ENCODE measurements at places on chromosomes 12 and 14.

DNA sequence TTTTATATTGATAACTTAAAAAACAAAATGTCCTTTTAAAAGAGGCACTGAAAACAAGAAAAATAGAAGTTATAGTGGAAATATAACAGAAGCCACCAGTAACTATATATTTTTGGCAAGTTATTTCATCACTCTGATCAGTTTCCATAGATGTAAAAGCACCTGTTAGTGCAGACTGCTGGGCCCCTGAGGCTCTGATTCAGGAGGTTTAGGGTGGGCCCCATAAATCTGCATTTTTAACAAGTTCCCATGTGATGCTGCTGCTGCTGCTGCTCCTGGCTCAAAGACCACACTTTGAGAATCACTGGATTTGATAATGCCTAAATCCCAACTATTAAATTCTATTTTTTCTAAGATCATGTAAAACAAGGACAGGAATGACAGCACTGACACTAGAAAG lies 251.1 kb downstream of the MED13L start:
- no peak for DNase-seq

DNA sequence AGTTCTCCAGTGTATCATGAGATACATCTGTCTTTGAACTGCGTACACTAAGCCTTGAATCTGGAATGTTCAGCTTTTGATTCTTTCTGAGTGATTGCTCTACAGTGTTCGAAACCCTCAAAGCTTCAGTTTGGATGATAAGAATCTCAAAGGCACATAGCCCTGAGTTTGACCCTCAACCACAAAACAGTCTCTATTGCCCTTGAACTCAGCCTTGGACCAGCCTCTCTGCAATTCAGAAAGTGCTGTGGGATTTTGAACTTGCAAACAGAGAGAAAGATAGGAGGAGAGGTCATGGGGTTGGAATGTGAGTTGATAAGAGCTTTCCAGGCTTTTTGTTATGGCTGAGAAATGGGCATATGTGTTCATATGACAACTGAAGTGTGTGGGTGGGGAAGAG lies 100.3 kb downstream of the MYRFL start:
- no peak for DNase-seq

DNA sequence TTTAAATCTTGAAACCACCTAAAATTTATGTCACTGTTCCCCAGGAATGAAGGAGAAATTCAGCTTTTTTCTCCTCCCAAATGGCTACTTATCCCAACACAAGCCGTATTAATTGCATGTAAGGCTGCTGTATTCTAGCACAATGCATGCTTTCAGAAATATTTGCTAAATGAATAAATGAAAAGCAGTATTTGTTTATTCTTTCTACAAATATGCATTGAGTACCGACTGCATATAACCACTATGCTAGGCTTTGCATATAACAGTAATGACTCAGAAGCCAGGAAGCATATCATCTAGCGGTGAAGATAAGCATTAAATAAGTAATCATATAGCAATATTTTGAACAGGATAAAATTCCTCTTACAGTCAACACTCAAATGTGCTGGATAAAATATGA lies 5.7 kb upstream of the LRR1 start:
- no peak for DNase-seq

DNA sequence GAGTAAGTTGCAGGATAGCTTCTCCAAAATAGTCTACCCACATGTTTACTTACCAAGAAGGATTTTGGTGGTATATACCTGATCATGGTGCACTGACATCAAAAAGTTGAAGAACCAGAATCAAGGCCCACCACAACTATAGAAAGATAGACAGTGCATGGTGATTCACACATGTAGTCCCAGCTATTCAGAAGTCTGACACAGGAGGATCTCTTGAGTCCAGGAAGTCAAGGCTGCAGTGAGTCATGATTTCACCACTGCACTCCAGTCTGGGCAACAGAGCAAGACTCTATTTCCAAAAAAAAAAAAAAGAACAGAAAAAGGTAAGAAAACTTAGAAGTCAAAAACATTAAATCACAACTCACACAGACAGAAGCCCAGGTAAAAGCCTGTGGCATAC lies 422.2 kb upstream of the FOXG1 start:
- DNase-seq: no peak

DNA sequence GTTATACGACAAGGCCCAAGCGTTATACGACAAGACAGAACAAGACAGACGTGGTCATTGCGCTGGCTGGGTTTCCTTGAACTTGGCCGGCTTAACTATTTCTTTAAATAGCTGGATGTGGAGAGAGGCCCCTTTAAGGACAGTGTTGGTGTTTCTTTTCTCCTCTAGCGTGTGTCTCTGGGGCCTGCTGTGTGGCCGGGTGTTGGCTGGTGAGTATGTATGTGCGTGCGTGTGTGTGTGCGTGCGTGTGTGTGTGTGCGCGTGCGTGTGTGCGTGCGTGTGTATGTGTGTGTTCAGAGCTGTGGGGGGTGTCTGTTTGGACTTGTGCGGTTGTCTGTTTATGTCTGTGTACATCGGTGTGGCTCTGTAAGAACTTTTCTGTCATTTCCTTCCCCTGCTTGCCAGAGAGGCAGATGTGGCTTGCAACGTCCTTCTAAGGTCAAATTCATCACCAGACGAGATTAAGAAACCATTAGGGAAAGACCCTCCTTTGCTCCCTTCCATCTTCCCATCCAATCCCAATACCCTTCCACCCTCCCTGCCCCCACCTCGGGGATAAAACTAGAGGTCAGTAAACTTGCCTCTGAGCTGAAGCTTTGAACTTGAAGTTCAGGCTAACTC lies 78.6 kb upstream of the TBX3 start:
- no peak for DNase-seq

DNA sequence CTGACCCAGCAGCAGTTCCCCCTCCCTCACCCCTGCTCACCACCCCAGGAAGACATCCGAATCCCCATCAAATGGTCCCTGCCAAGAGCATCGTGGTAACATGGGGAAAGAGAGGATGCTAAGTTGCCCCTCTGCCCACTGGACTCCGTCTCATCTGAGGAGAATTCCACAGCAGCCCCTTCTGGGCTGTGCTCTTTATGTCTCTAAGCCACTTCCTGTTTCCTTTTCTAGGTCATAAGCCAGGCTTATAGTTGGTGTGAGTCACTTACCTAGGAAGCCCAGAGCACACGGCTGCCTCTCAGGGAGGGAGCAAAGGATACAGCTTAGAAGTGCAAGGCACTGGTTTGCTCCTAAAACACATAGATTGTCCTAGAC lies 76.0 kb downstream of the VCPKMT start:
- no peak for DNase-seq

GRCh38 chr12:57096099-57096572 lies 7.2 kb downstream of the NAB2 start:
- no peak for DNase-seq

DNA sequence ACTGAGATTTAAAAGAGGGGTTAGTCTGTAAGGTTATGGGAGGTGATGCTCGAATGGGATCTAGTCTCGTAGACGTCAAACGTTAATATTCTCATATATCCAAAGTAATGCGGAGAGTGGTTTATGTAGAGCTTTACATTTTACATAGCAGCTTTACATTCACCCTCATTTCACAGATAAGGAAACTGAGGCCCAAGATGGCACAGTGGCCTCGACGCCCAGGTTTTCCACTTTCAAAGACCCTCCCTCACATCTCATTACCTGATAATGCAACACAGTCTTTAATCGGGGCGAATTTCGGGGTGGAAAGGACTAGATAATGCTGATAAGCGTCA lies 450 bp upstream of the TDG start:
- DNase-seq: no peak

- DNase-seq: no peak
Measured at GRCh38 chr12:114240288-114240687, 165.7 kb downstream of the TBX5 start.

- DNase-seq: no peak
Measured at GRCh38 chr14:102873546-102874061, 48.9 kb upstream of the AMN start.

DNA sequence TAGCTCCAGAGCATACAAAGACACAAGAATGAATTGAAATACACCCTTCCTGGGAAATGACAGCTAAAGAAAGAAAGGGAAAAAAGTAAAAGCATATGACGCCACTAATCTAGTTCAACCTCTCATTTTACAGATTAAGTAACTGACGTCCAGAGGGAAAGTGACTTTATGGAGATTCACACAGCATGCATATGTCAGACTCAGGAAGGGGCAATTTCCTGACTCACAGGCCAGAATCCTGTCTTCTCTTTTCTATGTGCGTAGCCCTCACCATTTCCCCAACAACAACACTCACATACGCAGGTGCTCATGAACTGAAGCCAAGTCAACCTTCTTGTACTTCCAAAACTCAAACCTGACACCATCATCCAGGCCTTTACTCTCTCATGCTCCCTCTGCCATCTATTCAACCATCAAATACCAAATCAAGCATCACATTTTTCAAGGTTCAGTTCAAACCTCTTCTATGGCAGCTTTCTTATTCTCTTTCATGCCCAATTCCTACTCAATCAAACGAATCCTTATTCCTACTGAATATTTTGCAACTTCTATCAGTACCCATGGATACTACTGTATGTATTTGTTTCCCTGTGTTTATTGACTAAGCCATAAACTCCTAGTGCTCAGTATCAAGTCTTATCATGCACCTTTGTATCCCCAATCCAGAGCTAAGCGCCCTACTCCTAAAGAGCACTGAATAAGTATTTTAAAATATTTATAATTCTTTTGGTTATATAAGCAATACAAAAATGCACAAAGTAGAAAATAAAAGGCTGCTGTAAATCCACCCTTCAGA lies 52.8 kb downstream of the STXBP6 start:
- DNase-seq: no peak

GRCh38 chr12:89752341-89752740 lies 43.7 kb upstream of the ATP2B1 start:
- no peak for DNase-seq

DNA sequence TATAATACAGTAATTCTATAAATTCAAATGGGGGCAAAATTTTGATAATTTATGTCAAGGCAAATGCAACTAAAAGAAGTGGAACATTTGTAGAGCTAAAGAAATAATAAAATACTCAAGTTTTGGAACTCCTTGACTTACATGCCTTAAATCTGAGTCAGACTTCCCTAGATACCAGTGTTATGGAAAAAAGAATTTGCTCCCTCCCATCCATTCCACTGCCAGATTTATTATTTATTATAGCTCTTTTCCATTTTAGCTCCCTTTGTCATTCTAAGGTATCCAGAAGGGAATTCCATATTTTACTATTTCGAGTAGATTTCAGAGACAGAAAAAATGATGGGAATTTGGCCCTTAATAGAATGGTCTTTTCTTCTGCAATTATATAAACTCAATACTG lies 44.0 kb downstream of the RHOJ start:
- no peak for DNase-seq

DNA sequence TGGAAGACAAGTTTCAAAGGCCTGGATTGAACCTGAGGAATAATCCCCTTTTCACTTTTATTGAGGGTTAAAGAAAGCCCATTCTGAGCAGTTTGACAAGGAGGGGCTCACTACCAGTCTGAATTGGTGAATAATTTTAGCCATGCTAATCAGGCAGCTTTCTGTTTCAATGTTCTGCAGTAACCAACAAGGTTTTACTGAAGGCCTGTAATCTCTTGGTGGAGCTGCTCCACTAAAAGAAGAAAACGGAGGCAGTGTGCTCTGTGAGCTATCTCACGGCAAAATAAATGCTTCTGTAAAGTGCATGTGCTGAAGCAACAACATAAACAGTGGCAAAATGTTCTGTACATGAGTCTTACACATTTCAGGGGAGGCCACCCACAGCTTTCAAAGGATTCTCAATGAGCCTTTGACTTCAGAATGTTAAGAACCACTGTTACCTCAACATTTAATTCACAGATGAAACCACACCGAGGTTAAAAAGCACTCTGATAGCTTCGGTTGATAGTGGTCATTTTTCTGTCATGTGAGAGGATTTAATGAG lies 111.2 kb downstream of the LRIG3 start:
- DNase-seq: no peak

DNA sequence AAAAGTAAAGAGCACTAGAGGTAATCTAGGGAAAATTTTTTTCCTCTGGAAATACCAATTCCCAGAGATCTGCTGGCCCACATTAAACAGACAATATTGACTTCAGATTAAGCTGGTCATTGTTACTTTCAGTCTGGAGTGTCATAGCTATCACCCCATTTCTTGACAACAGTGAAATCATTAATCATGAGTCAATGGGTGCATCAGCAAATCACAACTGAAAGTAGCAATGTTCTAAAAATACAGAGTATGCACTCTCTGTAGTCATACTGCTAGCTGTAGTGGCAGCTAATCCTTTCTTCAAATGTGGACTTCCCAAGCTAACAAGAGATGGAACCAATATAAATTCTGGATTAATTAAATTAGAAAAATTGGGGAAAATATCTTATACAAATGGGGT lies 129.9 kb downstream of the CPNE8 start:
- no peak for DNase-seq

DNA sequence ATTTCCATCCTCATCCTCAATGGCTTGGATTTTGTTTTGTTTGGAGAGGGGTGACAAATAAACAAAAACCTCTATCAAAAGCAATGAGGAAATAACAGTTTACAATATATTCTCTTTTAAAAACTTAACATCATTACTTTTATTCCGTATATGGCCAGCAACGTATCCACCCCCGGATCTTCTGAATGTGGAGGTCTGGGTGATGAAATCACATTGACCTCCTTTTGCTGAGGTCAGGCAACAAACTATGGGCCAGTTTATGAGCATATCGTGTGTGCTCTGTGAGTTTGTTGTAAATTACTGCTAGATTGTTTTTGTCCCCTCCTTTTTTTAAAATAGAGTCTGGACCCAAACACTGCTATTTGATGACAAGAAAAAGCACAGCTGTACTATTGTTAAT lies 178.1 kb downstream of the BCAT1 start:
- no peak for DNase-seq

- DNase-seq: no peak
Measured at GRCh38 chr14:52748647-52749292, 18.8 kb downstream of the STYX start.

- no peak for DNase-seq
Measured at GRCh38 chr12:2129076-2129475, 76.3 kb downstream of the CACNA1C start.

- no peak for DNase-seq
Measured at GRCh38 chr14:29062466-29062865, 295.9 kb downstream of the FOXG1 start.

- no peak for DNase-seq
Measured at GRCh38 chr12:93957168-93957567, 191.2 kb upstream of the PLXNC1 start.

DNA sequence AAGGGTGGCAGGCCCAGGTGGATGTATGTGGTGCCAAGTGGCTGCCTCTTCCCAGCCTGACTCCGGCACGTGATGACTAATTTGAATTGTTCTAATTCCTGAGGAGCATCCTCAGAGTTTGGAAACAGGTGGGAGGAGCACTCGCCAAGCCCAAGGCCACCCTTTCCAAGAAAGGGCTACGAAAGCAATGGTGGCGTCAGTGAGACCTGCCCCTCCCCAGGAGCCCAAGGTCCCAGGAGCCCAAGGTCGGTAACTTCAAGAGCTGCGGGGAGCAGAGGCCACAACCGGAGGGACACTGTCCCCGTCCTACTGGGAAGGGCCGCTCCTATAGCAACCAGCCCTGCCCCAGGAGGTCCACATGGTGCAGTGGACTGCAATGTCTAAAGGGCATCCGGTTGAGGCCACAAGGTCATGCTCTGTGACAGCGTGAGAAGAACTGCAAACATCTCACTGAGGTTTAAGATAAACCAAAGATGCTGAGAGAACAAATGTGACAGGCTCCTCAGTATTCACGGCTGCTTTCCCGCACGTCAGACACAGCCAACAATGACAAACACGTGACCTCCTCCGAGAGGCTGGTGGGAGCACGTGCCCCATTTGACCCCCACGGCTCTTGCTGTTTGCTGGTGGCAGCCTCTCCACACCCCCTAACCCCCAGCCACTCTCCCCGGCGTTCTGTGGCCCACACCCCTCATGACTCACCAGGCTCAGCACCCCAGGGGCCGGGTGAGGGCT lies 79.6 kb downstream of the ITPK1 start:
- DNase-seq: no peak
